ENCODE measurements at places on chromosomes 3 and 15.
A peak's percentile ranks its signal among the peaks of the same experiment; 100 is the strongest.

GRCh38 chr3:36443028-36443686 lies 62.9 kb downstream of the STAC start:
- no peak for DNase-seq

DNA sequence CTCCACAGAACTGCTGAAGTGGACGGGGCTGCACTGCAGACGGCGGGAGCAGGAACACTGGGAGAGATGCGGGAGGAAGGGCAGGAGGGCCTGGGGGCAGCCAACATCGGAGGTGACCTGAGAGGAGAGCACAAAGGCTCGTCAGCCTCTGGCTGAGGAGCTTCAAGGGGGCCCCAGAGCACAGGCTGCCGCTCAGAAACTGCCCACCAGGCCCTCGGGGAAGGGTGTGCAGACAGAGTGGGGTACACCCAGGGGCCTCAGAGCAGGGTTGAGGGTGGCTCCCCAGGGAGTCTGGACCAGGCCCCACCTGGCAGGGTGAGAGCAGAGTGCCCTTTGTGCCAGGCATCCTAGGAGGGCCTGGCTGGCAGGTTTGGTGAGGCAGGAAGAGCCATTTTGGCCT lies 14.7 kb upstream of the RHO start:
- no peak for DNase-seq

- DNase-seq: no peak
Observed at GRCh38 chr3:71838406-71838805, 53.5 kb upstream of the PROK2 start.

DNA sequence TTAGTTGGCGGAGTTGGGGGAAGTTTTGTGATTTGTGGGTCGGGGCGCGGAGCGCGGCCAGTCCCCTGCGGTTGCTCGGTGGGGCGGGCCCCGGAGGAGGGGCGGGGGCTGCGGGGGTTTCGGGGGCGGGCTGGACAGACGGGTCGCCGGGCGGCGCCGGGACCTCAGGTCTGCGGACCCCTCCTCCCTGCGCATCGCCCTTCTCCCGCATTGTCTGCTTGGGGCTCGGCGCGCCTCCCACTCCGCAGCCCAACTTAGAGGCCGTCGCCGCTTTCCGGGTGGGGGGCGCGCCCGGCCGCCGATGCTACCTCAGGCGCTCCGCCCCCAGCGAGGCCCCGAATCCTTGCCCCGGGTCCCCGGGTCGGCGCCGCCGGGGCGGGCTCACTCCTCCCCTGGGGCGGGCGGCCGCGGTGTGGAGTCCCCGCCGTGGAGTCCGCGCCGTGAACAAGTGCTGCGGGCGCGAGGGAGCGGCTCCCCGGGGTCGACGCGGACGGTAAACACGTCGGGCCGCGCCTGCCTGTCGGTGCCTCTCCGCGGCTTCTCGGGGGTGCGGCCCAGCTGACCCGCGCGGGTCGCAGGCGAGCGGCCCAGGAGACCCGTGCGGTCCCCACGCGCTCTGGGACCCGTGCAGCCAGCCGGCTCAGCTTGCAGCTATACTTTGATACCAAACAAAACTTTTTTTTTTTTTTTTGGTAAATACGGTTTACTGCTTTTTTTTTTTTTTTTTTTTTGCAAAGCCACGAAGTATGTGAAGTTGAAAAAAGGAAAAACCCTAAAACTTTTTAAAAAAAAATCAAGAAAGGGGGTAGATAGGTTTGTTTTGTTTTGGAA lies 624 bp downstream of the AKAP13 start:
- DNase-seq: peak; percentile 16

GRCh38 chr15:40739854-40740253 lies 15.2 kb downstream of the RMDN3 start:
- DNase-seq: no peak

DNA sequence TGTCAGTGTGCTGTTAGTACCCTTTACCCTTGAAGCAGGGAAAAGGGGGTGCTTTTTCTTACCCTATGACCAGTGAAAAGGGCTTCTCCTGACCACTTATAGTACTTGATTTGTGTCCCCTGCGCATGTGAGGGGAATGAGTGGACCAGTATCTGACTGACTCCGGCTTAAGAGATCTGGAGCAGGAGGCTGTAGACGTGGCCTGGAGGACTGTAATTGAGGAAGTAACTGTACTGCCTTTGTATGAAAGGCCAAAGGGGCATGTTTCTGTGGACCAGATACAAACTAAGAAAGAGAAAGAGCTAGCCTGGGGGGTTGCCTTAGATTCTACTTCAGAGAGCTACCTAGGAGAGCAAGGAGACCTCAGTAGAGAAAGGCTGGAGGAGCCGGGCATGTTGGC lies 89.9 kb upstream of the TBL1XR1 start:
- DNase-seq: no peak

DNA sequence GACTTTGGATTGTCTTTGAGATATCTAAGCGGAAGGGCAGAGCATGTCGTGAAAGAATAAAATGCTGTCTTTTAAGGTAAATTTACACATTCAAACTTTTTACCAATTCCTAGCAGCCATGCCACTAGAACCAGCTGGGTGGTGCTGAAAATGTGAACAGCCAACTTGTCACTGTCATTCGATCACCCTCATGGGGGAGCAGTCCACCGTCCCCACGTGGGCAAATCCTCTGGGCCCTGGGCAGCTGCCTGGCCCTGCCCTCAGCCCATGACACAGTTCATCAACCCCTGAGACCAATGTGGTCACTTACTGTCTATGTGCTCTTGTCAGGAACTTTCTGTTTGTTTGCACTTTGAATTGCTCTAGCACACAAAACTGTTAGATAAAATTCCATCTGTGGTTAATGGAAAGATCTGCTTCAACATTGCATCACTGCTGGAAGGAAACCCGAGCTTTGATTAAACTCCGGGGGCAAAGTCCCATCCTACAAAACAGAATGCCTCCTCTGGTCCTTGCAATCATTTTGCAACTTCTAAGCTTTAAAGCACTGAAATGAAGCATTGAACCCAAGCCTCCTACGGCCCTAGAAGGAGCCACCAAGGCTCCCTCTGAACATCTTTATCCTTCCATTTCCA lies 50.1 kb downstream of the PCSK6 start:
- DNase-seq: no peak

DNA sequence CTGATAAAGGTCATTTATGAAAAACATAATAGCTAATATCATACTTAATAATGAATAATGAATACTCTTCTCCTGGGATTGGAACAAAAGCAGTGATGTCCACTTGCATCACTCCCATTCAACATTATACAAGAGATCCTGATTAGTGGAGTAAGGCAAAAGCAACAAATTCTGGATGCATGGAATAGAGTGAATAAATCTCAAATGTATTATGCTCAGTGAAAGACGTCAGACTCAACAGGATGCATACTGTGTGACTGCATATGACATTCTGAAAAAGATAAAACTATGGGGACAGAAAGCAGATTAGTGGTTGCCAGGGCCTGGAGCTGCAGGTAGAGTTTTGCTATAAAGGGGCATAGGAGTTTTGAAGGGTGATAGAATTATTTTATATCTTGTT lies 77.6 kb upstream of the ZBTB20 start:
- DNase-seq: no peak
